ENCODE measurements at places on chromosomes 5 and 9.

DNA sequence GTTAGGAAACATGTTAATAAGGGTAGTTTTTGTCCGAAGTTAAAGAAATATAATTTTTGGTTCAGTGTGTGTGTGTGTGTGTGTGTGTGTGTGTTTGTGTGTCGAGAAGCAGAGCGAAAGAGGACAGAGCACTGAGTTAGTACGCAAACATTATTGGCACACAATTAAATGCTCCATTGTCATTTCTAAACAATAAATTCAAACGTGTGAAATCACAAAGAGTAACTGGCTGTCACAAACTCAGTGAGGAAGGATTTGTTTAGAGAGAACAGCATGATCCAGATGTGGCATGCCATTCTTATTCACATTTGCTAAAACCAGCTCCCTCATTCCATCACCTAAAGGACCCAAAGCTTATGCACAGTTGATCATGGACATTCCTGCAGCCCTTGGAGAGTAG is 970.8 kb downstream of the DTWD2 start:
- no peak for DNase-seq

DNA sequence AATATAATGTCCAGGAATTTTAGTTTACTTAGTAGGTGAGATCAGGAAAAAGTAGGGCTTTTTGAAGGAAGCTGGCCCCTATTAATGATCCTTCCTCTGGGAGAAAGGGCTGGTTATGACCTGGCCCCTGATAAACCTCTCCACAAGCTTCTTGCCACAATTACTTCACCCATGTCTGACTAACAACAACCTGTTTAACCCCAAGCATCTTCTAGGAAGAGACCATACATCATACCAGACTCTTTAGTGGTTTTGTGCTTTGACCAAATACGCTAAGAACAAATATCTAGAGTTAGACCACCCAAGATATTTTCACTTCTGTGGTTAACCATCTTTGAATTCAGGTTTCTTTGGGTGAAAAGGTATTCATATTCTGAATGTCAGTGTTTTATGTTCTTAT is 174.0 kb upstream of the SLC27A6 start:
- DNase-seq: no peak

DNA sequence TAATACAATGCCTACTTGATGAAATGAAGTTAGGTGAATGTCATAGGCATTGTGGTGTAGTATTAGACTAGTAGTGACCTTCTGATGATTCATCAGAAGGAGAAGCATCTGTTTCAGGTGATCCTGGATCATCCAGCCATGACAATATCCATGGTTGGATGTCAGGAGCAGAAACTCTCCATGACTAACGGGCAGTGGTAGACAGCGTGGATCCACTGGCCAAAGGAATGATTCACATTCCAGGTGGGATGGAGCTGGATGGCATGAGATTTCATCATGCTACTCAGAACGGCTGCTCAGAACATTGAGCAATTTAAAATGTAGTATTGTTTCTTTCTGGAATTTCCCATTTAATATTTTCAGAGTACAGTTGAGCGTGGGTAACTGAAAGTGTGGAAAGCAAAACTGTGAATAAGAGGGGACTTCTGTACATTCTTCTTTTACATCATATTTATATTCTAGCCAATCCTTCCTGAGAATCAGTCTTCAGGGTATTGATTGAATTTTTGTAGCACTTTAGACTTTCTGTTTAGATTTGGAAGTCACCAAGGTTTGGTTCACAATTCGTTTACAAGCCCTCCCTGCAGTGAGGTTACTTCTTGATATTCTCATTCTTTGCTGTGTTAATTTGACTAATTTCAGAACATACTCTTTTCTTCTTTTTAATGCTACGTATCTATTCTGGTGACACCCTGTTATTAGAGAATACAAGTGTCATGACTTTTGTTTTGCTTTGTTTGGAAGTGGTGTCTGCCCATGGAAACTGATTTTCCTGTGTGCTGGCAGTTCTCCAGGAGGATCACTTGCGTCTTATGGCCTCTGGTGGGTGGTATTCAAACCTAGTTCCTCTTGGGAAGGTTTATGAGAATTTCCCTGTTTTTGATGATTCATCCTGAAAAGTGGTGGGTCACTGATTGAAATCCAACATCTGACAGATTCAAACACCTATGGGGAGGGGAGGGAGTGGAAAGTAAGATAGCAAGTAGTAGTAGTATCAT is 12.2 kb upstream of the CLINT1 start:
- DNase-seq: peak; percentile 31

GRCh38 chr5:173474881-173475287 is 141.6 kb downstream of the BOD1 start:
- DNase-seq: peak; percentile 95

DNA sequence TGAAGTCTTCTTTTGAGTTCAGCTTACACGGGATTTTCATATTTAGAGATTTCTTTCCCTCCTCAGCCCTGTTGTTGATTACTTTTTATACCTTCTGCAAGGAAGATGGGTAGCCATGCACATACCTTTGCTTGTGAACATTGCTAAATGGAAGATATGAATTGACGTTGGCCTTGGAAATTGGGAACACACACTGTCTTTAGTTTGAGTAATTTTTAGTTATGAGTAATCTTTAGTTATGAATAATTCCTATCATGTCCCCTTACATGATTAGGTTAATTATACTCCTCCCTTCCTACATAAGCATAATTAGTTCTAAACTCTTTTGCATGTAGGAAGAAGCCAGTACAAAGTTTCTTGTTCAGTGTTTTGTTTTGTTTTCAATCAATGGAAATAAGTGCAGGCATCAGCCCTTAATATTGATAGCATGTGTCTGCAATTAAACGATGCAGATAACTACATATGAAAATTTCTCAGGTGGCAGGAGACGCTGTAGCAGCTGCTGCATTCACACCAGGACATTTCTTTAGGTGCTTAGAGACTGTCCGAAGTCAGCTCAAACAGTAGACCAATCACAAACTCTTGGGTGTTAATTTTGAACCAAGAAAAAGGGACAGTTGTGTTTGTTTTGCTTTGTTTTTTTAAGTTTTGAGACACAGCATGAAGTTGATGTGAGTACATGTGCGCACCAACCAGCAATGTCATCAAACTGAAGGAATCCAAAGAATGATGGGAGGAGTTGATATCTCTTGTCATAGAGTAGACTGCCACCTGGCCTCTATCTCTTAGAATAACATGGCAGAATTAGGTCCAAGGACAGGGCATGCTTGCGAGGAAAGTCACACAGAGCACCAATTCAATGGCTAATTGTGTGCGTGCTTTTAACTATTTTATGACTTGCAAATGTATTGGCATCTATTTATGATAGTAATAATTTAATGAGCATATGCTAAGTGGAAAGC is 51.4 kb downstream of the SMARCA2 start:
- DNase-seq: peak; percentile 79

DNA sequence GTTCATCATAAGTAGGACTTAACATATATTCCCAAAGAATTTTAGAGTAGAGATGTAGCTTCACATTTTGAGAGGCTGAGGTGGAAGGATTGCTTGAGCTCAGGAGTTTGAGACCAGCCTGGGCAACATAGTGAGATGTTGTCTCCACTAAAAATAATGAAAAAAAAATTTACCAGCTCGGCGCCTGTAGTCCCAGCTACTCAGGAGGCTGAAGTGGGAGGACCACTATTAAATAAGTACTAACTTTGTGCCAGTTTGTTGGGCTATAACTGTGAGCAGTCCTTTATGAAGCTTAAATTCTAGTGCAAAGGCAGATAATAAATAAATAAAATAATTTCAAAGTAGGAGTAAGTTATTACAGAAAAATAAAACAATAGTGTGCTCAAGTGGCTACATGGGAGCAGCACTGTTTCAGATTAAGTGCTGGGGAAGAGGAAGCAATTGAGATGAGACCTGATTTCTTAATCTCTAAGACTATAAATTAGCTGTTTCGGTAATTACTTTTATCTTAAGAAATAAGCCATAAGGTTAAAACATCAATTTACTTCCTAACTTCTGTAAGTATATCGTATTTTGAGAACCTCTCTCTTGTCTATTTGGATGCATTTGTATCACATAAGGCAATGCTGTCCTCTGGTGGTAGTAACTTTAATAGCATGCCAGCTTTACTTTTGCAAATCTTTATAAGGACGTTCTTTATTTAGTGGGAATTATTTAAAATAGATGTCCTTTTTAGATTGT is 98.9 kb downstream of the CSNK1G3 start:
- peak; percentile 67 for DNase-seq

- peak; percentile 16 for DNase-seq
Measured at GRCh38 chr5:65730910-65731309, 8.9 kb downstream of the NLN start.

- DNase-seq: no peak
Measured at GRCh38 chr5:80139466-80139972, 104.4 kb downstream of the THBS4 start.

- DNase-seq: no peak
Measured at GRCh38 chr9:133456409-133456808, 3.4 kb upstream of the CACFD1 start.

DNA sequence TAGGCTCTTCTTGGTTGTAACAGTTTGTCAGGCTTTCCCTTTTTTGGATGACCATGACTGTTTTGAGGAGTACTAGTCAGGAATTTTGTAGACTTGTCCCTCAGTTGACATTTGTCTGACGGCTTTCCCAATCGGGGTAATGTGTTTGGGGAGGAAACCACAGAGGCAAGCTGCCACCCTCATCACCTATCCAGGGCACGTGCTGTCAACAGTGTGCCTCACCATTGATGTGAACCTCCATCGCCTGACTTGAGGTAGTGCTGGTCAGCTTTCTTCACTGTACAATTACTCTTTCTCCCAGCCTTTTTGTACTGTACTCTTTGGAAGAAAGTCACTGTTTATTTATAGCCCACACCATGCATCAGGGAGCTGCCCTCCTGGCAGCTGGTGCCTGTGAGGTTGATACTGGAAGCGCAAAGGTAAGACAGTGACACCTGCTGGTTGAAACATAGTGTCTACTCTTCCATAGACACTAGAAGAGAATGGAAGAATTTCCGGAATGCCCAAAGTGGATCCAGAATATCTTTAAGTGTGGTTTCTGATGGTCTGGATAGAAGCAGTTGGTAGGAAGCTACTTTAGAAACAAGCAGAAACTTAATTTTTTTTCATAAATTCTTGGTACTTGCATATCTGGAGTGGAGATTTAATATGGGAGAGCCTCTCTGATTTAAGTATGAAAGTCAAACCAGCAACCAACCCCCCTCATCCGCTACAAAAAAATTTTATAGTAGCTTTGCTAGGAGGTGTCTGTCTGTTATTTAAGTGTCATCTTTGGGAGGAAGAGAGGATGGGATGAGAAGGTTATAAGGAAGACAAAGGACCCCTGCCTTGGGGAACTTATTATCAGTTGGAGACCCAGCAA is 69.3 kb downstream of the SNX30 start:
- peak; percentile 79 for DNase-seq

All from EH (cell line).